ENCODE measurements at places on chromosomes 16 and 17.

- no peak for DNase-seq
Measured at GRCh38 chr16:74888888-74889287, 96.0 kb downstream of the WDR59 start.

GRCh38 chr17:29133121-29133713 lies 47.0 kb downstream of the MYO18A start:
- no peak for DNase-seq

DNA sequence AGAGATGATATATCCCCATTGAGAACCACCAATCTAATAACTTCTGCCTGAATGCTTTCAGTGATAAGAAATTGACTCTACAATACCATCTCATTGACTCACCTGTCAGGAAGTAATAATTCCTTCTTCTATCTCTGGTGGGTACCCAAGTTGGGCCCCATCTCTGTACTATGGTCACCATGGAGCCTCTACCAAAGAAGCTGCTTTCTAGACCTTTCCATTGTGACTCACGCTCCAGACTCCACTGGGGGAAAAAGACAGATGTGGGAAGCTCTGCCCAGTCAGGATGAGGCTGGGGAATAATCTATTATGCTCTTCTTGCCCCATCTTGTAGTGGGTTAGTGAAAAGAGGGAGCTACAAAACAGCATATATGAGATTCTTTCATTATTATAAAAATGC lies 100.4 kb downstream of the COPRS start:
- no peak for DNase-seq

DNA sequence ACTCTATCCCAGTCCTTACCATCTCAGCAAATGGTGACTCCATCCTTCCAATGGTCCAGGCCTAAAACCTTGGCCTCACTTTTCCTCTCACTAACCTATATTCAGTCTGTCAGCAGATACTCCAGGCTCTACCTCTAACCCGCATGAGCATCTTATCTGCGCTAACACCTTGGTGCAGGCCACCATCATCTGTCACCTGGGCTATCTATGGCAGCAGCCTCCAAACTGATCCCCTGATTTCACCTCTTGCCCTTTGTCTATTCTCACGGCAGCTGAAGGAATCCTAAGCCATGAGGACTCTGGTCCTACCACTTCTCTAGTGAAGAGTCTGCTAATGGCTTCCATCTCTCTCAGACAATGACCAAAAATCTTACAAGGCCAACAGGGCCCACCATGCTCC lies 57.9 kb upstream of the CCL1 start:
- no peak for DNase-seq

DNA sequence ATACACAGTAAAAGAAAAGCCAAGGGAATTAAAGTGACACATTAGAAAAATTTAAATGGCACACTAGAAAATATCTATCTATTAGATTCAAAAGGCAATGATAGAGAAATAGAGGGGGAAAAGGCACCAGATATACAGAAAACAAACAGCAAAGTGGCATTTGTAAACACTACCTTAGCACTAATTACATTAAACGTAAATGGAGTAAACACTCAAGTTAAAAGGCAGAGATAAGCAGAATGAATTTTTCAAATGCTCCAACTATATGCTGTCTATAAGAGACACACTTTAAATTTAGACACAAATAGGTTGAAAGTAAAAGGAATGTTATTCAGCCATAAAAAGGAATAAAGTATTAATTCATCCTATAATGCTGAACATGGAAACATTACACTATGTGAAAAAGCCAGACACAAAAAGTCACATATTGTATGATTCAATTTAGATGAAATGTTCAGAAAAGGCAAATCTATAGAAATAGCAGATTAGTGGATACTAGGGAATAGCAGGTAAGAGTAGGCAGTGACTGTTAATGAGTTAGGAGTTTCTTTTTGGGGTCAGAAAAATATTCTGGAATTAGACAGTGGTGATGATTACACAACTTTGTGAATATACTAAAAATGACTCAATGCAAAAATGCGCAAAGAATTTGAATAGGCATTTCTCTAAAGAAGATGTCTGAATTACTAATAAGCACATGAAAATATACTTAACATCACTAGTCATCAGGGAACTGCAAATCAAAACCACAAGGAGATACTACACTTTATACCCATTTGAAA lies 92.4 kb downstream of the BRIP1 start:
- no peak for DNase-seq

- no peak for DNase-seq
Measured at GRCh38 chr17:7713782-7714181, 3.8 kb upstream of the DNAH2 start.

DNA sequence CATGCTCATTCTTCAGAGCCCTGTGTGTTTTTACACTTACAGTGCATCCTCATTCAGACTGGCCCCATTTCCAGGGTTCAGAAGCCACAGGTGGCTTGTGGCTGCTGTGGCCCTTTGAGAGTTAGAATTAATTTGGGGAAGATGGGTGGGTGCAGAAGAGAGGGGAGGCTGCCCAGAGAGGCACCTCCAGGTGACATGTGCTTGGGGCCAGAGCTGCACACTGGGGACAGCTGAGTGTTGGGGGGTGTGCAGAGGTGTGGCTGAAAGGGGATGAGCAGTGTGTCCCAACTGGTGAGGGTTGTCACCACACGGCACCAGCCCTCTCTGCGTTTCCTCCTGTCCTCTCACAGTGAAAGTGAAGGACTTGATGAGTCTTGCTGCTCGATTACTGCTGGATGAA lies 6.9 kb upstream of the EIF1 start:
- no peak for DNase-seq

- DNase-seq, result no peak
Measured at GRCh38 chr16:31357324-31358109, 2.5 kb downstream of the ITGAX start.

GRCh38 chr16:85086347-85087291 lies 25.7 kb downstream of the CIBAR2 start:
- DNase-seq, result peak; percentile 50

DNA sequence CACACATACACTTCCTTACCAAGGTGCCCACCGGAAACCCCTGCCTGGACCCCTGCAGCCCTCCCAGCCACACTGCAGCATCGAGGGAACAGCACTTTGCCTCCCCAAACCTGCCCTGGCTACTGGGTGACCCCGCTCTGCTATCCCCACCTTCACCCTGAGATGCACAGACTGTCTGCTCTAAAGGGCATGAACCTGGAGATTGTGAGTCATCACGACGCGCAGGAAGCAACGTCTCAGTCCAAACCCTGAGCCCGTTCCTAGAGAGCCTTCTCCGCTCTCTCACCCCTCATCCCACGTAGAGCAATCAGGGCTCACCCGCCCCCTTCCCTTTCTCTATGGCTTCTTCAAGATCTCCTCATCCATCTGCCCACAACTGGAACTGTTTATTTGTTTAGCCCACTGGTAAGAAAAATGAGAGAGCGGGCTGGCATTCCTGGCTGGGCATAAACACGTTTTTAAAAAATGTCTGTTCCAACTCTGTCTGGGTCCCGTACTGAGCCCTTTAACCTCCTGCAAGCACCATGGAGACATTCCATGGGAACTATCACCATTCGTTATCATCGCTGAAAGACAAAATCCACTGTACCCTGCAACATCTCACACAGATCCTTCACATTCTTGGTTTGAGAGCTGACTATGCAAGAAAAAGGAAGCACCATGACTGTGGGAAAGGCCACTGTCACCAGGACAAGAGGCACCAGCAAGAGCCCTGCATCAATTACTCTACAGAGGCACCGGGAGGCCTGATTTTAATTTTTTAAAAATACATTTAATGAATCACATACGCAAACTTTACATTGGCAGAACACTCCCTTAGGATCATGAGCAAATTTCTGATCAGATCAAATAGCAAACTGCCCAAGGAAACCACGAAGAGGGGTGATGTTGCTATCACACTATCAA lies 28.2 kb downstream of the ZFHX3 start:
- no peak for DNase-seq

DNA sequence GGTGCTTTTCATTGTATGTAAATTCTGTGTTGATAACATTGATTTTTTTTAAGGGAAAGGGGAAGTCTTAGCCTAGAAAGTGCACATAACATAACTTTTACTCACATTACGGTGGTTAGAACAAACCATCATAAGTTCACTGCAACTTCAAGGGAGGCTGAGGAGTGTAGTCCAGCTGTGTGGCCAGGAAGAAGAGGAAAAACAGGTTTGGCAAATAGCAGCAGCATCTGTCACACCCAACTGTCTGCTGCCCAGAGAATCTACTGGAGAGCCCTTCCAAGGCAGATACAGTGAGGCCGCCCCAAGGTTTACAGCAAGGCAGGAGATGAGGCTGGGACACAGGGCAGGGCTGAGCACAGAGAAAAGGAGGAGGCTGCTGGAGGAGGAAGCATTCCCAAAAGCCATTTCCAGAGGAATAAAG lies 60.6 kb downstream of the AIPL1 start:
- no peak for DNase-seq

GRCh38 chr16:57531635-57532265 lies 4.6 kb downstream of the CCDC102A start:
- DNase-seq, result no peak

GRCh38 chr17:13413001-13413400 lies 188.7 kb downstream of the HS3ST3A1 start:
- DNase-seq, result no peak

- DNase-seq, result no peak
Measured at GRCh38 chr17:44012391-44012790, 2.4 kb downstream of the TMEM101 start.

GRCh38 chr16:85524630-85525419 lies 88.3 kb upstream of the GSE1 start:
- no peak for DNase-seq

DNA sequence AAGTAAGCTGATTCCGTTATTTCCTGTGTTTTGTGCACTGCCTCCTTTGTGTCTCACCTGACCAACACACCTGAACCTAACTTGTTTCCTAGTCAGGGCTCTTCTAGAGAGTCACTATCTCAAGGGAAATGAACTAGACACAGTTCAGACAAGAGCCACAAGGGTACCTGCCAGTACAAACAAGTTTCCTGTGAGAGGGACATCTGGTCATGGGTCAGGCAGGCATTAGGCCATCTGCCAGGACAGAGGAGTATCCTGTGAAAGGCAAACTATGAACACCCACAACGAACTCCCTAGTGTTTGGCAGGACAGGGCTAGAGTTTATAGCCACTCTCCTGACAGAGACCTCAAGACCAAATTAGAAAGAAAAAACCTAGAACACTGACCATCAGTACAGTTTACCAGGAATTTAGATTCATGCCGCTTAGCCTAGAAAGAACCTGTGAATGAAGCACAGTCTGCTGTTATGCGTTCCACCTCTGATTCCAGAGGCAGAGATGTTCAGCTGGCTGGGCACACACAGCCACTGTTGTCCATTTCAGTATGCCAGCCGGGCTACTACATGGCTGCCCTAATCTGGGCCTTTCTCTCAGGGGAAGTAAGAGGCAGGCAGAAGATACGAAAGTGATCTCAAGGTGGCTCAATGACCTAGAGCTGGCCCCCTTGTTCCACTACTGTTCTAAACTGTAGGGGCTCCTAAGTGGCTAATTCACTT lies 20.7 kb upstream of the GLG1 start:
- no peak for DNase-seq
